ENCODE measurements at places on chromosomes 16 and 17.

GRCh38 chr16:28053461-28053860, 10.1 kb downstream of the GSG1L start:
- DNase-seq: no peak

GRCh38 chr16:56362706-56363105, 62.6 kb downstream of the AMFR start:
- no peak for DNase-seq

DNA sequence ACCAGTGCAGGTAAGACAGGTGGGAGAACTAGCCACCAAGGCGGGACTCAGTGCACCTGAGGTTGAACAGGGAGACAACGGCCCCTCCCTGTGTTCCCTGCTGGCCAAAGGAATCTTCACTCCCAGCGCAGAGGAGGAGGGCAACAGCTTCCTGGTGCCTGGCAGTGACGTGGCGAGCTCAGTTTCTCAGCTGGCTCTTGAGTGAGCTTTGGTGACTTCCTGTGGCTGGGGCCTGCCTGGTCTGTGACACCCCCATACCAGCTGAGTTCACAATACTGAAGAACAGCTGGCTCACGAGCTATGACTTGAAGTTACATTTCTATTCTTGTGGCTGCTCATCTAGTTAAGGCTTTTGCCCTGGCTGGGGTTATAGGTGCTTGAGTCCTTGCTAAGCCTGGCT, 26.1 kb downstream of the WNT9B start:
- no peak for DNase-seq

DNA sequence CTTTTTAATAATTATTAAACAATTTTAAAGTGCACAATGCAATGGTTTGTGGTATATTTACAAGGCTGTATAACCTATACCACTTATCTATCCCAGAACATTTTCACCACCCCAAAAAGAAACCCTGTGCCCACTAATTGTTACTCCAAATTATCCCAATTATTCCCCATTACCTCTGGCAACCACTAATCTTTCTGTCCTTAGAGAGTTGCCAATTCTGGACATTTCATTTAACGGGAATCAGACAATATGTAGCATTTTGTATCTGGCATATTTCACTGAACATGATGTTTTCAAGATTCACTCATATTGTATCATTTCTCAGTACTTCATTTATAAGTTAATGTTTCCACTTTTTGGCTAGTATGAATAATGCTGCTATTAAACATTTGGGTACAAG, 103.1 kb upstream of the NACA2 start:
- no peak for DNase-seq

GRCh38 chr16:77850636-77851333, 62.4 kb downstream of the VAT1L start:
- no peak for DNase-seq

DNA sequence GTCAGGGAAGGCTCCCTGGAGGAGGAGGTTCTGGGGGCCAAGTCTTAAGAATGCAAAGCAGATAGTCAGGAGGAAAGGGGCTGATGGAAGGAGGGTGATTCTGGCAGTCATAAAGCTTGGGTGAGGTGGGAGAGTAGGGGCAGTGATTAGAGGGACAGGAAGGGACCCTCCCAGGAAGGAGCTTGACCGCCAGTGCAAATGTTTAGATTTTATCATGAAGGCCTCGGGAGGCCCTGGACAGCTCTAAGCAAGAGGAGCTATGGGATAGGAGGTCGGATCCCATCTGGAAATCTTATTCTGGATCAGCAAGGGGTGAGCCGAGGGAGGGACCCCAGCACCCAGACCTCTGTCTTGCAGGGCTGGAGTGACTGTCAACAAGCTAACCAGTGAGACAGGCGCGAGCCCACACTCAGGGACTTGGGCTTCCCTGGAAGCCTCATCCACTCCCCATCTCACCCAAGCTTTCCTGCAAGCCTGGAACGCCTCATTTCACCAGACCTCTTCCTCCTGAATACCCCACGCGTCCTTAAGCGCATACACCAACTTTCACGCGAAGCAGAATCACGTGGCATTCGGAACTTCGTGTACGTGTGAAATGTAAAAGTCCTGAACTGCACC, 52.0 kb upstream of the CBX4 start:
- no peak for DNase-seq

DNA sequence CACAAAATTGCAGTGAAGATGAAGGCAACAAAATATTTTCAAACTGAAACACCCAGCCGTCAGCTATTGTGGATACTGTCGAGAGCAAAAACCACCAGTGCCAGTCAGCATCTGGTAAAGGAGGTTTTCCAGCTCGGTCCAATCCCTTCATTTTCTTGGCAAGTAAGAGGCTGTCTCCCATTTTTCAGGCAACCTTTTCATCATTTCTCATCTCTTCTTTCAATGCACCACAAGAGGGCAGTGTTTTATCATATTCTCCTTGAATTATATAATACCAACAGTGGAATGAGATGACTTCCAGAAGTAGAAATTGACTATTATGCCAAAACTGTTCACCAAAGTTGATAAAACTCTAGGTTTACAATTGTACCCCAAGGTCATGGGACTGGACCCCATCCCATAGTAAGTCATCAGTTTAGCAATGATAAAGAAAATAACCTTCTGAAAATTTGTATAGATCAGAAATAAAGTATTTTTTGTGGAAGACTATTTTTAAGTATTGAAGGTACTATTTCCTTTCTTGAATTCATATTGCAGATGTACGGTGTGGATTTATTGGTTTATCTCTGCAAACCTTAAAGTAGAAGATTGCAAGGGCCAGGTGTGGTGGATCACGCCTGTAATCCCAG, 16.8 kb downstream of the NQO1 start:
- DNase-seq: no peak

DNA sequence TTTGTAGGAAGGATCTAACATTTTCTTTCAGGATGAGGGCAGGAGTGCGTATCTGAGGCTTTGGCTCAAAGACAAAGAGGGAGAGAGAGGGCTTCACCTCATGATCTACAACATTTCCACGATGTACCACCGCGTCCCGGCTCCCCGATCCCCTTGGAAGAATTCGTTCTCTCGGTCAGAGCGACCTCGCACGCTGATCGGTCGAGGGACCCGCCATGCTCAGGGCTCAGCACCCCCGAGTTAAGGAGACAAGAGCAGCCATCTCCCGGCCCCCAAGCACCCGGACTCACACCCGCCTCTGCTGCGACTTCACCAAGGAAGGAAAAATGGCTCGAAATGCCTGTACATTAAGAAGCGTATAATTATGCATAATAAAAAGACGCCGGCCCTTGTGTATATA, 89.5 kb upstream of the RPL38 start:
- DNase-seq: no peak

GRCh38 chr17:5592382-5592781, 8.1 kb upstream of the NLRP1 start:
- no peak for DNase-seq

DNA sequence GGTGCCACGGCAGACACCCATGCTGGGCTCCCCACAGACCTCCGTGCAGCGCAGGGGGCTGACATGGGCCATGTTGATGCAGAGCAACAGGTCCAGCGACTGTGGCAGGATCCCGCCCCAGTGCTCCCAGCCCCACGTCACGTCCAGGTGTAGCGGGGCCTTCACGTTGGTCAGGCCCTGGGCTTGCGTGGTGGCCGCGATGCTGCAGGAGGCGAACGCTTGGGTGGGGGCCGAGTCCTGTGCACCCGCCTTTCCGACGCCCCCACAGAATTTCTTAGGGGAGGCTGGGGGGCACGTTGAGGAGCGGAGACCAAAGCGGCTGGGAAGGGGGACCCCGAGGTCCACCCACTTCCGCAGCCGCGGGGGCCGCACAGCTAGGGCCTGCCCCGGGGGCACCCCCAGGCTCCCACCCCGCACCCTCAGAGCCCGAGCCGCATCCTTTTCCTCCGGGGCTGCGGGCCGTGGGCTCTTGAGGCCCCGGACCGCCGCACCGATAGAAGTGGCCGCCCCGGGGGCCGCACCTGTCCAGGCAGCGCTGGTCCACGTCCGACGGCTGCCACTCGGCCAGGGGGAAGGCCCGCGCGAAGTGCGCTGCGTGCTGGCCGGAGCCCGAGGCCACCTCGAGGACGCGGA, 416 bp downstream of the METTL26 start:
- DNase-seq: no peak

- no peak for DNase-seq
Observed at GRCh38 chr16:53209429-53209828, 154.6 kb downstream of the CHD9 start.

DNA sequence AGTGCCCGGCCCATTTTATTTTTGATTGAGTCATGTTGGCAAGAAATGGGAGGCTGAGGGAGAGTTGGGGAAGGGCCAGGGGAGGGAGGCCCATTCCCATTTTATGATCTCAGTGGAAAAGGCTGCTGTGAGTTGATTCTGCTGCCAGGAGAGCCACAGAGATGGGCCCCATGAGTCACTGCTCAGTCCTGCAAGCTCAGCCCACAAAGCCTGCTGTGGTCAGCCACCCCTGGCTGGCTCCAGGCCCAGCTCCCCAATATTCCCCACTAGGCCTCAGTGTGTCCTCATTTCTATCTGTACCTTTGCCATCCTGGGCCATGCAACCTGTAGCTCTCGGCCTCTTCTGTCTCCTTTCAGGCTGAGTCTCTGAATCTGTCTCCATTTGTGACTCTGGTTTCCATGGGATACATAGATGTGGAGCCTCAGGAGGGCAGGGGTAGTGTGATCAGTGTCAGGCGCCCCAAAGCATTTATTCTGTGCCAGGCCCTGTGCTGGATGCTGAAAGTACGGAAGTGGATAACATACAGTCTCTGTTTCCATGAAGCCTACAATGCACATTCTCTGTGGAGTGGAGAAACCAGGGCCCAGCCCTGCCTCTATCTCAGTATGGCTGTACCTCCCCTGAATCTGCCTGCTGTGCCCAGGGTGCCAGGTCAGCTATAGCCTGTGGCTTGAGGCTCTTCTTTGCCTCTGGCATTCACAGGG, 1.9 kb upstream of the PLEKHG4 start:
- no peak for DNase-seq

GRCh38 chr16:71287911-71288310, 1.3 kb downstream of the CMTR2 start:
- no peak for DNase-seq

DNA sequence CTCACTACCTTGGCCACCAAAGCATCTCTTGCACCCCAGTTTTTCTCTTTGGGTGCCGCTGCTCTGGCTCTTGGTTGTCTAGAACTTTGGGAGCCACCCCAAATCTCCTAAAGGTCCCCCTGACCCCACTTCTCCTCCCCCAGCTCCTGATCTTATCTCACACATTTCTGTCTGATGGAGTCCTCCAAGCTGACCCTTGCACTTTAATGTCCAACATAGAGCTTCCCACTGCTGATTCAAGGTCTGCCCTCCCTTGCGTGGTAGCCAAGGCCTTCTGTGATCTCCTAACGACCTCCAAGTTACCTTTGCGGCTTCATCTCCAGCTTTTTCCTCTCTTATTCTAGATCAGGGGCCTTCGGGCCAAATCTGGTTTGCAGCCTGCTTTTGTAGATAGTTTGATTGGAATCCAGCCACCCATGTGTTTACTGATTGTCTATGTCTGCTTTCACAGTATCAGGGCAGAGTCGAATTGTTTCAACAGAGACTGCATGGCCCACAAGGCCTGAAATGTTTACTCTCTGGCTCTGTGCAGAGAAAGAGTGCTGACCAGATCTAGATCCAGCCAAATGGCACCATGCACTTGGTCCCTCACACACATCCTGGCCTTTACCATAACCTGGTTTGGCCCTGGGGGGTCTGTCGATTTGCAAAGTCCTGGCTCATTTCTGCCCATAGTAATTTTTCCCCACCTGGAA, 168.6 kb downstream of the HAPSTR1 start:
- DNase-seq: no peak

DNA sequence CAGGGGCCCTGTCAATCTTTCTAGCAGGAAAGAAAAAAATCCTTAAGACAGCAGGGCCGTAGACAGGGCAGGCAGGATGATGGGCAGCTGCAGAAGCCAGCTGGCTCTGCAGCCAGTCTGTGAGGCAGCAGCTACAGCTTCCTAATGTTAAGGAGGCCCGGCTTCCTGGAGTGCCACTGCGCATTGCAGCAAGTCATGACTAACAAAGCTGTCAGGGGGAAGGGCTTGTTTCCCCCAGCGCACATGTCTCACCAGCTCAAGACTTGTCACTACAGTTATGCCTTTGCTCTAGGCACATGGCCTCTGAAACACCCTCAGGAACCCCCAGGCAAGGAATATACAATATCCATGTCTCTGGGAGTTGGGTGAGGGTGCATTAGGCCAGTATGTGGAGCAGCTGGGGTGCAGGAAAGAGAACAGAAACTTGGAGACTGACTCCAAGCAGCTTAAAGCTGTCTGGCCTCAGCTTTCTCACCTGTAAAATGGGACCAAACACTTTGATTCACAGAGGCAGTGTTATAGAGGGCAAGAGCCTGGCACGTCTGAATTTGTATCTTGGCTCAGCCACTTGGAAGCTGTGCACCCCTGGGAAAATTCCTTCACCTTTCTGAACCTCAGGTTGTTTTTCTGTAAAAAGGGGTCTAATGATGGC, 220.0 kb downstream of the HAPSTR1 start:
- no peak for DNase-seq

DNA sequence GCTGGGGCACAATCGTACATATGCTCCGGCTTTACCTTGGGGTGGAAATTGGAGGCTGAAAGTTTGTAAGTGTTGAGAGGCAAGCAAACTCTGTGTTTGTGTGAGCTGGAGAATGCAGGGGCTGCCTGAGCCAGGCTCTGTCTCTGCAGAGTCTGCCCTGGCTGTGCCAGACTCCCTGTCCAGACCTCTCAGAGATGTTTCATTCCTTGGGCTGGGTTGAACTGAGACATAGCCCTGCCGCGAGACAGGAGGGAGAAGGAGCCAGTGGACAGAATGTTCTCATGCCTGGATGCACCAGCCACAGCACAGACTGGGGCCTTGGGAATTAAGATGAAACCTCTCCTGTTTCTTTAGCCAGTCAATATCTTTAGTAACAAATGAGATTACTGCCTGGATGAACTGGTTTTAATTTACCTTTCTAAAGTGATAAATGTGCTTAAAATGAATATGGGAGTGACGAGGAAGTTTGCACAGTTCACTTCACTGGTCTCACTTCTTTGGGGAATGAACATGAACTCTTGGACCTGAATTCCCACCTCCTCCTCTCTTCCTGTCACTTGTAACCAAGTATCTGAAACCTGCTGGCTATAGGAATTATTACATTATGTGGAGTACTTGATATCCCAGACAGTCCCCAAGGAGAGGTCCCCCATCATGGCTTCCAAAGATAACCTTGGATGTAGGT, 40.1 kb downstream of the YPEL2 start:
- no peak for DNase-seq

DNA sequence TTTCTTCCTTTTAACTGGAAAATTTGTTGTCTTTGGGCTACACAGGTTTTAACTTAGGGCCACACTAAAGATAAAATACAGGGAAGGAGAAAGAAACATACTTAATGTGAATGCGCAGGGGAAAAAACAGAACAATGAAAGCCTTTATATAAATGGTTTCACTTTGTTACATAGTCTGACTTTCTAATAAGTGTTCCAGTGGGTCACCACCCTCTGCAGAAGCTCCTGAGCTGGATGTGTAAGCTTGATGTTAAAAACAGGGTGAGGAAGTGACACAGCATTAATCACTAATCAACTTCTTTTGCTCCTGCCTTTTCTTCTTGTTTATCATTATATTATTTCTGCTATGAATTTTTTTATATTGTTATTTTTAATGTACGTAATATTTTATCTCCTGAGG, 445.6 kb upstream of the CA10 start:
- no peak for DNase-seq

GRCh38 chr17:35988164-35988563, 1.6 kb upstream of the CCL14 start:
- DNase-seq: no peak

GRCh38 chr16:52446080-52446479, 100.9 kb downstream of the TOX3 start:
- no peak for DNase-seq

- DNase-seq: no peak
Observed at GRCh38 chr16:57666353-57667047, 1.6 kb upstream of the ADGRG3 start.

- no peak for DNase-seq
Observed at GRCh38 chr16:19241512-19241911, 44.0 kb upstream of the CLEC19A start.
